Activated CD8-positive, alpha-beta T cell treated with anti-CD3 and anti-CD28 coated beads, Interleukin-2, amount 10 ng/mL, durations not matched to agents 7 days and 5 days (primary cell): ENCODE measurements at places on chromosomes 6 and 20. TPM values are rescaled to one million over a fixed set of nuclear protein-coding genes. Genes with fewer than 3 reads are reported as not detected.
A peak's percentile ranks its signal among the peaks of the same experiment; 100 is the strongest.

Gene GABRR1
- not detected for total RNA-seq

Gene PNLDC1
- 0.57 TPM for total RNA-seq

DNA sequence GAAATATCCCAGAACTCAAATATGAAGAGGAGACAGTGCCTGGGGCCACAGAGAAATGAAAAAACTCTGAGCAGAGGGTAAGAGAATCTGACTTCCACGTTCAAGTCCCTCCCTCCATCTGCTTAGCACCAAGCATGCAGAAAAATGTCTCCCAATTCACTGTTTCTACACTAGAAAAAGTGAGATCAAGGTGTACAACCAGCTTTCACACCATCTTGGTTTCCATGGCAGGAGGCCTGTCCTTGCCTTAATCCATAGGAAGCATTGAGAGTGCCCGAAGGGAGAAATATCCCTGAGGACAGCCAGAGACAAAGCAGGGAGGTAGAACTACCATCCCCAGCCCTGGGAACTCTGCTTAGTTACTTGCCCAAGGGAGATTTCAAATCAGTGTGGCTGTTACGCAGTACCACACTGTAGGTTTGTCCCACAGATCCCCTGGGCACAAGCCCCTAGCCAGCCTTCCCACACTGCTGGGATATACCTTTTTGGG lies 82.9 kb downstream of the SCML4 start:
- H3K27me3 ChIP-seq: no peaks in the 10 kb centered on the region
- peak overlapping the region; percentile 87 for H3K27ac ChIP-seq
- DNase-seq: no peak
- peak overlapping the region; percentile 61 for H3K4me3 ChIP-seq

Gene RFX6
- total RNA-seq: not detected

Gene PSMB8
- 385 TPM for total RNA-seq

DNA sequence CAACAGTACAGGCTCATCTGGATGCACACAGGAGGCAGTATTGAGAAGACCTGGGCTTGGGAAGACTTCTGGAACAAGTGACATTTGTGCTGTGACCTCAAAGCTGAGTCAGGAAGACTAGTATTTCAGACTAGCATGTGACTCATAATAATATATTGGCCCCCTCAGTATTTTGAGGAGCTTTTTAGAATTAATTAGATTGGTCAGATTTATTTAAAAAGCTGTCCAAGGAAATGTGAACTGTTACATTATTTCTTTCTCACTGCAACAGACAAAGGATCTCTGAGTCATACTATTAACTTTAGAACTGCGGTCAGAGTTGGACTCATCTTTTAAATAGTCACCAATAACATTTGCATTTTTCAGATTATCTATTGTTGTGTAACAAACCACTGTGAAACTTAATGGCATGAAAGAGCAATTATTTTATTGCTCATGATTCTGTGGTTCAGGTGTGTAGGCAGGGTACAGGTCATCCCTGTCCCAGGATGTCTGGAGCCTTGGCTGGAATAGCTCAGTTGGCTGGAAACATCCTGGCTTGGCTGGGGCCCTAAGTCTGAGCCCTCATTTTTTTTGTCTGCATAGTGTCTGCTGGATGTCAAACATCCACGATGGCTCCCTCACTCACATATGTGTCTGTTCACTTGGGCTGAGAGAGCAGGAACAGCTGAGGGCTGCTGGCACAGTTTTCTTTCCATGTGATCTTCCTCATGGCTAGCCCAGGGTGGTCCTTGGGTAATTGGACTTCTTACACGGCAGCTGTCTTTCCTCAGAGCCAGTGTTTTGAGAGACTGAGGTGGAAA lies 46.9 kb downstream of the MAP3K4 start:
- no peak for DNase-seq
- H3K4me1 ChIP-seq: no peaks in the 10 kb centered on the region
- no peaks in the 10 kb centered on the region for H3K27me3 ChIP-seq
- H3K4me3 ChIP-seq: no peak overlapping the region
